ENCODE measurements at places on chromosomes 1 and 21.

DNA sequence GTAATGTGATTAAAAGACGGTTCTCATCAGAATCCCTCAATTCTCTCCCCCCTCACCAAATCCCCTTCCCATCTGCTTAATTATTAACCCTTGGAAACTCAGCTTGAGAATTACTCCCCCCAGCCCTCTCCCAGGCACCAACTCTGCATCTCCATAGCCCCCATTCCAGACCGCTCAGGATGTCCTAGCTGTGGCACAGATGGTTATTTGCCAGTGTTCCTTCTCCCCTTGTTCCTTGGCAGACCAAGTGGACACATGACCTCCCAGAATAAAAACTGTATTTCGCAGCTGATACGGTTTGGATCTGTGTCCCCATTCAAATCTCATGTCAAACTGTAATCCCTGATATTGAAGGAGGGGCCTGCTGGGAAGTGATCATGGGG, 14.6 kb downstream of the HENMT1 start:
- no peak for DNase-seq

DNA sequence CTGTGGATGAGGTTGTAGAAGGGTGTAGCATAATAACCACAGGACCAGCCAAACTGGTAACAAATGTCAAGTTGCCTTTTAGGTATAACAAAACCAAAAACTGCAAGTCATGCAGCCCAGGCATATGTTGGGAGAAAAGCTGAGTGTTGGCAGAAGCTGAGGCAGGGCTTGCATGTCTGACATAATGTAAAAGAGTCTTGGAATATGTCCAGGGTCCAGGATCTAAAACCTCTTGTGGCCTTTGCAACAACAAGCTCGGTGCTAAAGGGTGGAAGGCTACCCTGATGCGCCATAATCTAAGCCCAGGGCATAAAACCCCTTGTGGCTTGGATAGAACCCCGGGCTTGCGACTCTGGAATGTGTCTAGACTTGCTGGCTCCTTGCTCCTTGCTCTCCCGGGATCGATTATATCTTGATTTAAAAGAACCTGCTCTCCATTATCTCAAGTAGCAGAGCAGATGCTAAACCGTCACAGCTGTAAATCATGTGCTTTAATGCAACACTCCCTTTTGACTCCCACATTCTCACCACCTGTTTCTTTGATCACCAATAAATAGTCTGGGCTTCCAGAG, 26.5 kb upstream of the SLC35A3 start:
- DNase-seq = no peak

- no peak for DNase-seq
Measured at GRCh38 chr1:47876587-47876963, 120.6 kb downstream of the TRABD2B start.

- DNase-seq = no peak
Measured at GRCh38 chr1:54507033-54507870, 40.8 kb upstream of the ACOT11 start.

- DNase-seq = no peak
Measured at GRCh38 chr1:31095298-31095981, 29.9 kb upstream of the PUM1 start.

GRCh38 chr1:3334366-3334765, 120.1 kb upstream of the ARHGEF16 start:
- DNase-seq = no peak

GRCh38 chr1:98398649-98399048, 262.9 kb upstream of the SNX7 start:
- no peak for DNase-seq

DNA sequence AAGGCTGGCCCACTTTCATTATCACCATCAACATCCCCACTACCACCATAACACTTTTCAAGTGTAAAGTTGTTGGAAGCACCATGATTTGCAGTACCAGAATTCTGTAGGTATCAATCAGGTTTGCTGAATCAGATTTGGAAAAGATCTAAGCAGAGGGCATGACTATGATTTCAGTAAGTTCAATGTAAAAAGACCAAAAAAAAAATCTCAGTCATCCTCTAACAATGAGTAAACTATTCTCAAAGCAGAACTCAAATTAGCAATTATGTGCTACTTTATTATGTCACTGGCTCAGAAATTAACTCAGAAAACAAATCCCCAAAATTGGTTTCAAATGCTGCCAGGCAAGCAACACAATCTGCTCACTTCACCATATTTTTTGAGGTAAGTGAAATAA, 187.8 kb upstream of the HP1BP3 start:
- DNase-seq = no peak

DNA sequence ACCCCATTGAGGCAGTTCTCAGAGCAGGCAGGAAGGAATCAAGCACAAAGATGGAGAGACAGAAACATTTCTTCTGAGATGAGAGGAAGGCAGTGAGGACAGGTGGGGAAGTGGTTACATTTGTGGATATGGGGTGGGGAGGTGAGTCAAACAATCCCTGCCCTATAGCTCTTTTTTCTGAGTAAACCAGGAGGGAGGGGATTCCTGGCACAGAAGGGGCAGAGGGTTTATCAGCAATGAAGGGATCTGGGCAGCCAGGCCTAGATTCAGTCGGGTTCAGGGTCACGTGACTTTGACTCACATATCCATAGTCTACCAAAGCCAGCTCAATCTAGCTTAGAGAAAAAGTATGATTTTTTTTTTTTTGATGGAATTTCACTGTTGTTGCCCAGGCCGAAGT, 15.7 kb upstream of the PHC2 start:
- no peak for DNase-seq

GRCh38 chr1:5891736-5892135, 100.5 kb downstream of the NPHP4 start:
- DNase-seq = no peak

DNA sequence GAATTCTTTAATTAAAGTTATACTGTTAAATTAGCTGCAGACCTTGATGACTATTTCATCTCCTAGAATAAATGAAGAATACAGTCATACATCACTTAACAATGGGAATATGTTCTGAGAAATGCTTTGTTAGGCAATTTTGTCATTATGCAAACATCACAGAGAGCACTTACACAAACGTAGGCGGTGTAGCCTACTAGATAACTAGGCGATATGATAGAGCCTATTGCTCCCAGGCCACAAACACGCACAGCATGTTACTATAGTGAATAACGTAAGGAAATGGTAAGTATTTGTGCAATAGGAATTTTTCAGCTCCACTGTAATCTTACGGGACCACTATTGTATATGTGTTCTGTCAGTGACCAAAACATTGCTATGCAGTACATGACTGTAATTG, 37.6 kb upstream of the DESI2 start:
- no peak for DNase-seq

DNA sequence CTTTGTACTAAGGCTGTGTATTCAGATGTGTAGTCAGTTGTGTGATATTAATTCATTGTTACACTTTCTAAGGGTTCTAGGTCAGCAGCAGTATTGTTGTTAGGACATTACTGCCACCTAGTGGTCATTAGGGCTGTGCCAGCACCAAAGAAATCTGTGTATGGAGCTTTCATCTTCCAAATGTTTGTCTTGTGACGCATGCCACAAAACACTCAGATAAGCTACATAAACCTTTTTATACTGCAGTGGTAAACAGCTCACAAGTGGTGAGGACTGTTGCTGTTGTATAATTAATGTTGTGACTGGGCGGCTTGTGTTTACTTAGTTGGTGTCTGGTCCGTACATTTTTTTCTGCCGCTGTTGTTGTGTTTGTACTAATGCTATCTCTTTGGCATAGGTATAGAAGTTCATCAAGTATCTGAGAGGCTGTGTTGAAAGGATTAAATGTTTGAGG, 51.7 kb downstream of the S1PR1 start:
- DNase-seq = peak; percentile 69

DNA sequence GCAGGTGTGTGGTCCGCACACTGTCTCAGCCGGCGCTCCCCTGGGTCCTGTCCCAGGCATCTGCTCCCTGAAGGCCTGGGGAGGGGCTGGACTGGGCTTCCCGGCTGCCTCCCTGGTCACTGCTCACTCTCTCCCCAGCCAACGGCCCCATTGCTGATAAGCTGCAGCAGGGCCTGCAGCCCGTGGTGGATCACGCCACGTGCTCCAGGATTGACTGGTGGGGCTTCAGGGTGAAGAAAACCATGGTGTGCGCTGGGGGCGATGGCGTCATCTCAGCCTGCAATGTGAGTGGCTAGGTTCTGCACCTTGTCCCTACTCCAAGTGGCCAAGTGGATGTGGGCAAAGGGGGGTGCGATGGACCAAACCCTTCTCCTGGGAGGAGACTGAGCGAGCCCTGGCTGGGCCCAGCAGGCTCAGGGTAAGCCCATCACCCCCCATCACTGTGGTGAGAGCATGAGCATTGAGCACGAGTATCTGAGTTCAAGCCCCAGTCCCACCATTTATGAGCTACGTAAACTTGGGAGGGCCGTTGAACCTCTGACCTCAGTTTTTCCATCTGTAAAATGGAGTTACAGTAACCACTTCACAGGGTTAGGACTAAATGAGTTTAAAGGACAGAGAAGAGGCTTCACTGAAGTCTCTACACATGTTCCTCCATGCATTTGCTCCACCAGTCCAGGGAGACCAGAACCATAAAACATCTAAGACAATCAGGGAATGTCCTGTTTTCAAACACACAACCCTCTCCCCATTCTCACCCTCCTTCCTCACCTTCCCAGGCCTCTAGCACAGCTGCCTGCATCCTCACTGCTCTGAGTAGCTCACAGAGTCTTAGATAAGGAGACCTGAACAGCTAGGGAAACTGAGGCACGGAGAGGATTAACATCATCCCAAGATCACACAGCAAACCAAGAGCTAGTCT, 6.5 kb downstream of the CTRC start:
- no peak for DNase-seq

DNA sequence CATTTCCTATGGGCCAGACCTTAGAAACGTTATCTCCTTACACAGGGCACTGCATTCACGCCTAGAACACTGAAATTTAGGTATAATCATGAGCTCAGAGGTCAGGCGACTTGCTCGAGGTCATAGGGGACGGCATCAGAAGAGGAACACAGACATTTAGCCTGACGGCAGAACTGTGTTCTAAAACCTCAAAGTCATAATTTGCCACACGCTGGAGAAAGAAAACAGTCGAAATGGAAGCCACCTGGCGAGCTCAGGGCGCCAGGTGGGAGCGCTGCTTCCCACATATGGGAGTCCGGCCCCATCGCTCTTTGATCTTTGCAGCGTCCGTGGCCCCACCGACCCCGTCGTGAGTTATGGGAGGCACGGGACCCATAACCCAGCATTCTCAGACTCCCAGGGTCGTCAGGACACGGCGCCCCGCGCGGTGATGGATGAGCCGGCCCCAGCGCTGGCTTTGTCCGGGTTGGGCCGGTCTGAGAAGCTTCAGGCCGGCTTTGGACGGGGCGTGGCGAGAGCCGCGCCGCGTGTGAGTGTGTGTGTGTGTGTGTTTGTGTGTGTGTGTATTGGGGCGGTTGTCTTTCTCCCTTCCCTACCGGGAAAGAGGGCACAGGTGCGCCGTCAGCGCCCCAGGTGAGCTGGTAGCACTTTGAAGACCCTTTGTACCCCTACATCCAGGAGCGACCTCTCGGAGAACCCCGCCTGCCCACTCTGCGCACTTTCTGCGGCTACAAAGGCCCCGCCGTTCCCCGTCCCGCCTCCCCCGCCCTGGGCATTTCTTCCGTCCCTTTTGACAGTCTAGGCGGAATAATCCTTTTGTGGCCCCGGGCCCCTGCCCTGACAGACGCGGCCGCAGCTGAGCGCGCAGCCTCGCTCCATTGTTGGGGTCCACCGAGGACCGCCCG, 861 bp upstream of the DRAXIN start:
- no peak for DNase-seq

DNA sequence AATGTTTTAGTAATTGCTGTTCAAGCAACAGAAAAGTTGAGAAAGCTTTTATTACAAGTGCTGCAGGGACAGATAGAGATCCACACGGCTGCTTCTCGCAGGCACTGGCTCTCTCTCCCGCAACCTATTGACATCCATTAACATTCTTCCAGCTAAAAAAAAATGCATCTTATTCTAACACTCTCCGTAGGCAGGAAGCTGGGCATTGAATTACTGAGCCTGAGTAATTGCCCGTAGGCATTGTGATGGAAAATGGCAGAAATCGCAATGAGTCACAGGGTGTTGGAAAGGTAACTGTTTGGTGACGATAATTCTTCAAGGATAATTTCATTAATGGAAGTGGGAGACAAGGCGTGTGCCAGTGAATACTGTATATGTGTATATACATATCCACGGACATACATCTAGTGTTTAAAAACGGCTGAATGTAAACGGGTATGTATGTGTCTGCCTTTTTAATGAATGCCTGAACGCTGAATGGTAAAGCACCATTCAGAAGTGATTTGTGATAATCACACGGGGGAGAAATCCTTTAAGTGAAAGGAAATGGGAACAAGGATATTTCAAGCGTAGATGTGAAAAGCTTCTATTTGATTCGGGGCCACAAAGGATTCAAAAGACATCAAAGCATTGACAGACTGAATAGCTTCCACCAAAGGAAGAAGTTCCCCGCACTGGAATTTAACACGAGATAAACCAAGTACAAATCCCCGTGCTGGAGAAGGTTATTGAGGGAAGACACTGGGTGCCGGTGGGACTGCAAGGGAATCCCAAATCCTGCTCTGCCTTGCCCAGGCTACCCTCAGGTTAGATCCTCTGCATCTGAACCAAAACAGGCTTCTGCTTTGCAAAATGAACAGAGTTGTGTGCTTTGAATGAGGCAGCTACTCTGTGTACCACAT, 567.2 kb downstream of the NPHP4 start:
- no peak for DNase-seq

- no peak for DNase-seq
Measured at GRCh38 chr1:218411101-218411500, 66.0 kb downstream of the TGFB2 start.

DNA sequence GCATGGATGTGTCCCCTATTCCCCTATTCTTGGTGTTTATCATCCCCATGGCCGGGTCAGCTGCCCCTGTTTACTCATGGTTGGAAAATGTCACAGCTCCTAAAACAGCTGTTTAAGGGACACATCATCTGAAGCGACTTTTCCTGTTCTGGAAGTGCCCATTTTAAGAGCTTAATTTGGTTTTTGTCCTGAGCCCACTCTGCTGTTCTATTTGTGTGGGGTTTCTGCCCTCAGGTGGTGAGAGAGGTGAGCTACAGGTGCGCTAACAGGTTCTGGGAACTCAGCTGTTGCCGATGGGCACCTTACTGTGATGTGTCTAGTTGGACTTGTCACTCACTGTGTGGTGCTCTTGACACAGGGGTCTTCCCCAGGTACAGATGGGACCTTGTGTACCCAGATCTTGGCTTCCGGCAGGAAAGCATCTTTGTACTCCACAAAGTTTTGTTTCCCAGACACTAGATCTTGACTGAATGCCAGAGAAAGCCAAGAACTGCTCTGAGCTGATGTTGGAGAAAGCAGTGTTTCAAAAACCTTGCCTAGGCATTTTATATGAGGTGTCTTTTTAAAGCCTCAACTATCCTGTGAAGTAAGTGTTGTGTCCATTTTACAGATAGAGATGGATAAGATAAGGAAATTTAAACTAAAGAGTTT, 59.0 kb upstream of the CD1D start:
- DNase-seq = peak; percentile 23

All from stimulated activated CD4-positive, alpha-beta T cell treated with anti-CD3 and anti-CD28 coated beads, Interleukin-1b, Interleukin-23, amount 100 ng/mL, for 48 hours (primary cell).